CD4-positive, alpha-beta T cell treated with Interleukin-2 at 100 ng/mL for 4 hours (primary cell): ENCODE measurements at places on chromosomes 3 and 15.
A peak's percentile ranks its signal among the peaks of the same experiment; 100 is the strongest.

DNA sequence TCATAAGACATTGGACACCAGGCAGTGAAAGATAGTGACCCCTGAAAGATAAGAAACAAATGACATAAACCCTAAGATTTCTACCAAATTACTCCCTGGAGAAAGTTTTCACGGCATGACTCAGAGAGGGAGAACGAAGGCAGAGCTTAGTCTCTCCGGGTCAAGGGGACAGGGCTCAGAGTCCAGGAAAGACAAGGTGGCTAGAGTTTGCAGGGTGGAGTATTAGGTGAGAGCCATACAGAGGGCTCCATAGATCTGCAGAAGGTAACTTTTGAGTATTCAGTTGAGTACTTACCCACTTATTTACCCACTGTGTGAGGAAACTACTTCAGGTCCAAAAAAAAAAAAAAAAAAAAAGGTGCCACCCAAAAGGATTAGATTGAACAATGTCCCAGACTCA lies 143.2 kb downstream of the C3orf70 start:
- no peak for DNase-seq

DNA sequence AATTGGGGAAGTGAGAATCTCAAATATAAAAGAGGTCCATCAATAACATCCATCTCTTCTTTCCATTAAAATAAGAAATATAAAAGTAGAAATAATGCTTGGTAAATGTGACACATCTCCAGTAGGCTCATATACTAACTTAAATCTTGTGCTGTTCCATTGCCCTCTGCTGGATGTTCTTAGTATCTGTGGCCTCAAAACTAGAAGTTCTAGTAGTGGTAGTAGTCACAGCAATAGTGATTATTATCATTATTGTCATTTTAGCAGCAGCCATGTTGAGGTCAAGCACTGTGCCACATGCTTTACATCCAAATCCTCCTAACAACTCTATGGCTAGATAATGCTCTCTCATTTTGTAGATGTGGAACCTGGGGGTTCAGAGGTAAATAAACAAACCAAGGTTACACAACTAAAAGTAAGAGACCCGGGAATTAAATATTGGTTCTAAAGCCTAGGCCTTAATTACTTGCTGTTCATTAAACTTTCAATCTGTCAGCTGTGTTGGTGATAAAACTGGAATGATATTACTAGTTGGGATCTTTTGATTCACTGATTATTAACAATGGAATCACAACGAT lies 20.2 kb upstream of the BTLA start:
- DNase-seq = peak; percentile 77

DNA sequence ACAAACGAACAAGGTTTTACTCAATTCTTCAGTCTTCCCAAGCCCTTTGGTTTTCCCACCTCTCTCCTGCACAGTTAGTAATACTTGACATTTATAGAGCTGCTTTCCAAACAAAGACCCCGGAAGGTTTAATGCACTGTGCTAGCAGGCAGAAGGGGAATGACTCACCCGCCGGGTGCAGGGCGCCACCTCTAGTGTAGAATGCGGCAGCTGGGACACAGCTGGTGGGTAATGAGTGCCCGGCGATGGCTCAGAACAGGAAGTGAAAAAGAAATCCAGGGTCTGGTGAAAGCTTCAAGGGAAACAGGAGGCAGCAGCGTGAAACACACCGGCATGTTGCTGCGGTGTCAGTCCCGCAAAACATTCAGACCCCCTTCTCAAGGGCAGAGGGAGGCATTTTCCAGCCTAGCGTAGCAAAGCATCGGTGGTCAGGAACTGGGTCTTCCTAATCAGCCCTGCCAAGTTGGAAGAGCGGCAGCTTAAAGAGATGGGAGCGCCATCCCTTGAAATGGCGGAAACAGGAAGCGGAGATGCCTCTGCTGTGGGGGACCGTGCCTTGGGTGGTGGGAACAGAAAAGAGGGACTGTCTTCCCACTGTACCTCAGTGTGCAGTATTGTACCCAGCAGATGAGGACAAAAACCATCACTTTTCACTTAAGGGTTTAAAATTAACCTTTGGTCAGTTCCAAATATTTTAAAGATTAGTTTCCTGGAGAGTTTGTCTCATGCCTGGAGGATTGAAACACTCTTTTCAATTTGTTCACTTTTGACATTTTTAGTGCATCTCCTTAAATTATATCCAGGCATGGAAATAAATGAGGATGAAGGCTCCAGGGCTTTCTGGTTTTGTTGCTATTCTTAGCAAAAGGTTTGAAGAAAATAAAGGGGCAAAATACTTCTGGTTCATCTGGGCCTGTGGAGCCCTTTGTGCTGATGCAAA lies 160.7 kb upstream of the MCTP2 start:
- DNase-seq = no peak

DNA sequence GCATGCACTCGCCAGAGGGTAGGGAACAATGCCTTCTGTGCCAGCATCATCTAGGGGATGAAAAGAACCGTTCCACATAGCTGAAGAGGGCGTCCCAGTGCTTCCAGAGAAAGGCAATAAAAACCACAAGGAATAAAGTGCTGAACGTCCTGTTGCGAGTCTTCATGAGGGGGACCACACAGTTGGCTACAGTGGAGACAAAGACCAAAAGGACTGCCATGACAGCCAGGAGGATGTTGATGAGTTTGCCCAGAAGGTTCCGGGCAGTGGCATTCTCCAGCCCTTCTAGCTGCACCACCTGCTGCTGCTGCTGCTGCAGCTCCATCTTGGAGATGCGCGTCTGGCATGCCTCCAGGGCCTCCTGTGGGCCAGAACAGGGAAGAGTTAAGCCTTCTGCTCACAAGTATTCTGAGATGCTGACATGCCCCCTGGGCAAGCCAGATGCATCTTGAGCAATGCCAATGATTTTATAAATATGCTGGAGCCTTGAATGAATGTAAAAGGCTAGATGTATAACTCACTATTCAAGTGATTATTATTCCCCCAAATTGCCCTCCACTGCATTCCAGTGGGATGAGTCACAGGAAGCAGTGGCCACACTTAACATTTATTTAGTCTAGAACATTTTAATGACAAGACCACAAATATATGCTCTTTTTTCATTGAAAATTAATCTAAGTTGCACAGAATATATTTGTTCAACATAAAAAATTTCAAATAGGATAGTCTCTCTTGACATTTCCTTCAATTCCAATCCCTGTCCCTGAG lies 45.1 kb upstream of the PLXND1 start:
- DNase-seq = no peak

GRCh38 chr3:84680700-84681099 lies 278.1 kb upstream of the CADM2 start:
- no peak for DNase-seq

GRCh38 chr3:13567684-13568514 lies 19.0 kb downstream of the FBLN2 start:
- no peak for DNase-seq

DNA sequence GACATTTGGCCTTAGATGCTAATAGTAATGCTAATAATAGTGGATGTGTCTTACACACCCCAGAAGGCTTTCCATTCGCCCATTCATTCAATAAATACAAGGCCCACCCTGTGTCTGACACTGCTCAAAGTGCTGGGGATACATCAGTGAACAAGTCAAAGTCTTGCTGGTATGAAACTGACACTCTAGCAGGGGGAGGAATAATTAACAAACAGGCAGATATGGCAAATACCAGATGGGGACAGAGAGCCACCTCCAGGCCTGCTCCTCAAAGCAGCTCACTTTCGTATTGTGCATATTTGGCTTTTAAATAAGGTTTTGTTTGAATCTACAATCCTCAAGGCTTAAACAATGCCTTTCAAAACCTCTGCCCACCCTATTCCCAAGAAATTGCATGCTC lies 28.3 kb upstream of the LYZL4 start:
- no peak for DNase-seq

DNA sequence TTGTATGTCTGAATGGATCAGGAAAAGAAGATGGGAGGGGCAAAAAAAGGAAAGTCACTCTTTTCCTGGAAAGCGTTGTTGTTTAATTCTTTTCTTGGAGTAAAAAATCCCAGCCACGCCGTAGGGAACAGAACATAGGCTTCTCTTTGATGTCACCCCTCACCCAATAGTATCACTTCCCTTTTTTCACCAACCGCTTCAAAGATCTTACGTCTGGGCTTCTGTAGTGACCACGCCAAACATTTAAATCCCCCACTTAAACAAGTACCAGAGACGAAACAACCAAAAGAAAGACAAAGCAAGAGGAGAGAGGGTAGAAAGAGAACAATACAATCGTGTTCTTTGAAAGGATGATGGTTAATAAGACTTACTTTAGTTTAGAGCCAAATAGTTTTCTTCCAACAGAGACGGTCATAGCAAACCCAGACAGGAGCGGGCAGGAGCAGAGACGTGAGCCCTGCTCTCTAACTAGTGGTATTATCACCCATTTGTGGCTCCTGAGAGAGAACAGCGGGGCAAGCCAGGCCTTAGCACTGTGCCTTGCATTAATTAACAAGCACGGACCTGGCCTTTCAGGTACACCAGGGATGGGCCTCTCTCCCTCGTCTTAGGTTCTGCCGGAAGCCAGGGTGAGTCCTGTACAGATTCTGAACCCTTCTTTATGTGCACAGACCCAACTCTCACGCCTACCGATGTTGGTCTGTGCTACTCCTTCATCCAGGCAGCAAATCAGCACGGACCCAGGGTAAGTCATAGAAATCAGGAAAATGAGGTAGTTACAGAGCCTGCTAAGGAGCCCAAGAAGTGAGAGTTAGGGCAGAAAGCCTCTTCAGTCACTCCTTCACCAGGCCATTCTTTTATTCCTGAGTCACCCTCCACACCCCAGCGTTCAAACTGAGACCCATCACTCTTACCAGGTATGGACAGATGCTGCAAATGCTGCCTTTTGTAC lies 28.2 kb upstream of the BCL6 start:
- DNase-seq = no peak

DNA sequence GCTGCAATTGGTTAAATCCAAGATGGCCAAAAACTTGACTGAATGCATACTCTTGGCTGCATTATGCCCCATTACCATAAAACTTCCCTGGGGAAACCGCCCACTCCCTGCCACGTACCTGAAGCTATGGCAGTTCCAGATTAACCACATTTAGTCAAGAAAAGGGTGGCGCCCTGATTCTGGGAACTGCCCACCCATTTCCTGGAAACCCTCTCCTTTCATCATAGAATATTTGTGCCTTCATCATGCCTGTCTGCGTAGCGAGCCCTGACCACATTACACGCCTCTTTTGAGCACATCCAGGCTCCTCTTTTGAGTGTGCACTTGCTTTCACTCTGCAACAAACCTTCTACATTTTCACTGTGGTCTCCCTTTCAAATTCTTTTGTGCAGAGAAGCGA lies 5.2 kb downstream of the LINS1 start:
- DNase-seq = peak; percentile 99

- no peak for DNase-seq
Measured at GRCh38 chr3:10709110-10709781, 106.8 kb upstream of the SLC6A11 start.
